CD4-positive, alpha-beta T cell treated with Interleukin-17A for 4 hours (primary cell): ENCODE measurements at places on chromosomes 4 and X.
A peak's percentile ranks its signal among the peaks of the same experiment; 100 is the strongest.

DNA sequence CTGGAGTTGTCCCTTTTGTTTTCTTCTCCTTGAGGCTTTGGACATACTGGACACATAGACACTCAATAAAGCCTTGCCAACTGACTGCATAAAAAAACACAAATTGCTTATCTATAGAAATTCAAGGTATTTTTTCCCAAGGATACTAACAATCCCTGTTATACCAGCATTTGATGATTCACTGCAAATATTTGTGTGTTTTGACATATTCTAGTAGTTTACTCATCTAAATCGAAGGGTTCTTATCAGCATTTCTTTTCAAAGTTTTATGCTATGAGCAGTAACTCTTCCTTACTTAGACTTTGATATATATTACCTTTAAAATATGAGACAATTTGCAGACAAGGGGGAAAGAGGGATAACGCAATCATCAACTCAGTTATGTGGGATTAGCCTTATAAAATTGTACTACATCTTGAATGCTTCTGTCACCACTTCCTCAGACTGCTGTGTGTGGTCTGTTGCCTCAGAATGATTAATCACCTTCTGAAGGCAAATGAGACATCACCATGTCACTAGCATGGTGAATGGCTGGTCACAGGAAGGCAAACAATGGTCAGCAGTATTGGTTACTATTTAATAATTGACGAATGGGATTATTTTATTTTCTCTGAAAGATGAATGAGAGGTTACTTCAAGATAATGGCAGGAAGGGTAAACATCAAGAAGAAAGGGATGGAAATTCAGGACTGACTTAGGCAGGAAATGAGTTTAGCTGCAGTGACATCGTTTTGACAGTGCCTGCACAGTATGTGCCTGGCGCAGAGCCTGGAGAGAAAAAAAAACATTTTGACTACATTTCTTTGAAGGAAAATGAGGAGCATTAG is 544.3 kb upstream of the CNKSR2 start:
- DNase-seq: no peak

DNA sequence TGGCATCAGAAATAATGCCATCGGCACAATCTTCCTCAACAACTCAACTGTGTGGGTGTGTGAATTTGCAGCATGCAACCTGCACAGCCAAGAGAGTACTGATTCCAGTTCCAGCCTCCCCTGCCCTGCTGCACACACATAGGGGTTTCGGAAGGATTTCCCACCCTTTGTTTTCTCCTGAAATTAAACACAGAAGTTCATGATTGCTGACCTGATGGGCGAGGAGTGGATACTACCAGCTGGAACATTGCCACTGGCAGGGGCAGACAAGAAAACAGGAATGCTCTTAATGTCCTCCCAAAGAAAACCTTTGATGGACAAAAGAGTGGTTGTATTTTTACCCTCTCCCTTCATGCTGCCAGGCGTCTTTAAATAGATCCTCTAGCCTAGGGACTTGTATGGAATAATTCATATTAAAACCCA is 4.8 kb downstream of the NDP start:
- no peak for DNase-seq

DNA sequence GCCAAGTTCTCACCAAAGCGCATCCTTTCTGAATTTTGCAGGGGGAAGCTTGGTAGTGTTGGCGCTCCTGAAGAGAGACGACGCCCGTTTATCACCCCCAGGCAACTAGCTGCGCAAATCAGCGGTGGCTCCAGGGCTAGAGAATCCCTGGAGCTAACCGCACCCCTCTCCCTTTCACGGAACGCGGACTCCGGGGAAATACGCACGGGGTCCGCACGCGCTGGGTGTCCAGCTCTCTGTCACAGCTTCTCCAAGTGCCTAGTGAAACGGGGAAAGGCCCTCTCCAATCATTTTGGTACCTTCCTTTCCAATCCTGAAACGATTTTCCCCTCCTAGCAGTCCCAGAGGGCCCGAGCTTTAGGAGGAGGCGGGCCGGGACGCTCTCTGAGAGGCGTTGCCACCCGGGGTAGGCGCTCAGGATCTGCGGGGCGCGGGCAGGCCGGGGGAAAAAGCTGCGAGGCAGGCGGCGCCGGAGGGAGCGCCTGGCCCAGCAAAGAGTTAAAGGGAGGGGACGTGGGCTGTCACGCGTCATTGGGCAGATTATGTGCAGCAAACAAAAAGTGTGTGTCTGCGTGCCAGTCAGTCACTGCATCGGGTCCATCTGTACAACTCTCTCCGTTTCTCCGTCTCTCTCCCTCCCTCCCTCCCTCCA is at the start of gene PRDM8:
TSS of gene PRDM8 (plus strand) at position 582 of the 652 bp plus-strand sequence. CDS start 2,578 bp downstream, outside the sequence.
- peak; percentile 58 for DNase-seq

GRCh38 chr4:180103794-180104193 is 2139.4 kb upstream of the TENM3 start:
- DNase-seq: no peak

DNA sequence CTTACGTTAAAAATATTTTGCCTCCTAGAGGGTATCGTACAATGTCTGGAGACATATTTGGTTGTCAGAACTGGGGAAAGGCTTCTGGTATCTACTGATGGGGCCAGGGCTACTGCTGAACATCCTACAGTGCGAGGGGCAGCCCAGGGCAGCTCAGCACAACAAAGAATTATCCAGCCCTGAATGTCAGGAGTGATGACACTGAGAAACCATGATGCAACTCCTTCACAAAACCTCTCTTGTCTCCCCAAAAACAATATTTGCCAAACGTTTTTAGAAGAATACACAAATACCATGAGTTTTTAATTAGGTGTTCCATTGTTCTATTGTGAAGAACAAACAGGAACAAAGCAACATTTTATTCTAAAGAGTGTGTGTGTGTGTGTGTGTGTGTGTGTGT is 43.4 kb upstream of the CLNK start:
- DNase-seq: no peak

DNA sequence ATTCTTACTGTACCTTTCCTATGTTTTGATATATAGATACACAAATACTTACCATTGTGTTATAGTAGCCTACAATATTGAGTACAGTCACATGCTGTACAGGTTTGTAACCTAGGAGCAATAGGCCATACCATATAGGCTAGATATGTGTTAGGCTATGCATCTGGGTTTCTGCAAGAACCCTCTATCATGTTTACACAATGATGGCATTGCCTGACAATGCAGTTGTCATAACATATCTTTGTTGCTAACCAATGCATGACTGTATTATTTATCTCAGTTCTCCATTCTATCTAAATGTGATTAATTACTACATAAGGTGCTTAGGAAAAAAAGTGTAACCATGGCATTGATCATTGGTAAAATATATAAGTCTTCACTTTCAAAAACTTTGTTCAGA is 10.0 kb upstream of the SPCS3 start:
- DNase-seq: no peak

GRCh38 chr4:150569998-150570535 is 11.9 kb upstream of the MAB21L2 start:
- no peak for DNase-seq

DNA sequence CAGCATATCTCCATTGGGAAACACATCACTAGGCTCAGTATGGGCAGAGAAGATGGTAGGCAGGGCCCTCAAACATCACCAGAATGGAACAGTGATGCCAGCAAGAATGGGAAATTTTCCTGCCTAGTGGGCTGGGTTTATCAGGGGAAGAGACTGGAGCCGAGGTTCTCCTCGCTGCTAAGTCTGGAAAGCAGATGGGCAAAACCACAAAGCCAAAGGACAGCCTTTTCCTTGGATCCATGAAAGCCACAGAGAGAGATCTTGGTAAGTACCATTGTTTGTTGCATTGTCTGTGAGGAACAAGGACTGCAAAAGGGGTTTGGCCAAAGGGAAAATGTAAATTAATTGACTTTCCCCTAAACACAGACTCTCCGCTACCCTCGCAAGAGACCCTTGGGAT is 80.1 kb downstream of the ATG4A start:
- no peak for DNase-seq

DNA sequence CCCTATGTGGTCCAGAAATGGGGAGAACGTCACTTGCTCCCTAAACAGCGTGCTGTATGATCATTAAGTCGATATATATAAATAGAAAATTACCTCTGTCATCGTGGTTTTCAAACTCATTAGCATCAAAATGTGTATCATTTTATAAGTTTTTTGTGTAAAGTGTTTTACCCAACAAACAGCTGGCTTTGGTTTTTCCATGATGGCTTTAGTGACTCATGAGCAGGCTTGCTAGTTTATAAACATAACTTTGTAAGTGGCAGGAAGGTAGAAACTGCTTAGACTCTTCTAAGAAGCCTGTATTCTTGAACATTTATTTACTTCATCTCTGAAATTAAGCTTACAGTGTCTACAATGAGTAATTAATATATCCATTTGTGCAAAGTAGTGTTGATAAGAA is 108.4 kb upstream of the DIPK2B start:
- no peak for DNase-seq

DNA sequence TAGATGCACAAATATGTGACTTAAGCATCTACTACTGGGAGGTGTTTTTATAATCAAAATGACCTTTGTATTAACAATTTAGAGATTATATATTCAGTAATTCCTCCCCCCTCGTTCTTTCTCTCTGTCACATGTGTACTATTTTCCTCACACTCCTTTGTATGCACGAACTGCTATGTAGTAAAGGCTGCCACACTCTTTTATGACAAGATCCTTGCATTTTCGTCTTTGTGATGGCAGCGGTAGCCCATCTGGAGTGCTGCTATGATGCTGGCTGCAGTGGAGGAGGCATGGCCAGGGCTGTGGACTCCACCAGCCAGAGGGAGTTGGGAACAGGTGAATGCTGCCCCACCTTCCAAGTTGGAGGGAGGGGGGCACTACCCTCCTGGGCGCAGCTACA is 216.3 kb downstream of the NSUN7 start:
- no peak for DNase-seq

DNA sequence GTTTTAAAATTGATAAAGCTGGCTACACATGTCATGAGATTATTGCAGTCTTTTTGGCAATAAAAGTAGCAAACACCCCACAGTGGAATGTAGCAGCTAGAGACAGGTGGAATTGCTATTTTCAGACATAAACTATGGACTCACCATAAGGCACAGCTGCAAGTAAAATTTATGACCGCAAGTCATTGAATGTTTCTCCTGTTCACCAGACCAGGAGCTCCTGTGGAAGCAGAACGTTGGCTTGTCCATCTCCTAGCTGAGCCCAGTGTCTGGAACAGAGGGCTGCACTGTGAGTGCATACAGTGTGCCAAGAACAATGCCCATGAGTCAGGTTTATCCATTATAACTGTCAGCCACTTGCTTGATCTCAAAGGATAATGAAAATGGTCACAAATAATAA is 538.2 kb downstream of the INPP4B start:
- DNase-seq: no peak

DNA sequence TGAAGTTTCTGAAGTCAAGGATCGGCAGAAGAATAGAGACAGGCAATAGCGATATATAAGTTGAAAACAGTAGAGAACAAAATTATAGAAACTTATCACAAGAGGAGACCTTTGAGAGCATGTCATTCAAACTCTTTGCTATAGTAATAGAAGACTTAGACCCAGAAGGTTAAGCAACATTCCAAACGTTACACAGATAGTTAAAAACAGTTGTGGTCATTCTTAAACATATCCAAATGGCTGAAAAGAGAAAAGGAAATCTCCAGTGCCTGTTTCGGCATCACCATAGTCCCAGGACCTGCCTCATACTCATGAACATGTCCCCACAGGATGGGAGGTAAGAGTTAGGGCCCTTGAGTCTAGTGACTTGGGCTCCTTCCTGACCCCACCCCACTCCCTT is 258.1 kb upstream of the NOCT start:
- DNase-seq: no peak

DNA sequence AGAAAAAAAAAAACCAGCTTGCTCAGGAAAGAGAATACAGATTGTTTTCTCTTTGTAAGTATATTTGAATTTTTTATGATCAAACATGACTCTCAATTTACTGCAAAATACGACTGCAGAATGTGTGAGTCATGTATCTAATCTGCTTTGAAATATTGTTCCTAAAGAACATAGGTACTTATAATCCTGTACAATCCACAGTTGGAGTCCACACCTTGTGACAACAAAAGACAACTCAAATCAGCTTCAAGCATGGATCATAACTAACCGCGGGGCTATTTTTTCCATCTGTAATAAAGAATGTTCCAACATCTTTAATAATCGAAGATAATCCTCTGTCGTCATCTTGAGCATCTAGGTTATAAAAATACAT is 77.8 kb upstream of the STIM2 start:
- DNase-seq: no peak

- DNase-seq: peak; percentile 35
Measured at GRCh38 chrX:119573840-119574393, 446 bp upstream of the UBE2A start.
